ENCODE measurements at places on chromosomes 7 and 10.

DNA sequence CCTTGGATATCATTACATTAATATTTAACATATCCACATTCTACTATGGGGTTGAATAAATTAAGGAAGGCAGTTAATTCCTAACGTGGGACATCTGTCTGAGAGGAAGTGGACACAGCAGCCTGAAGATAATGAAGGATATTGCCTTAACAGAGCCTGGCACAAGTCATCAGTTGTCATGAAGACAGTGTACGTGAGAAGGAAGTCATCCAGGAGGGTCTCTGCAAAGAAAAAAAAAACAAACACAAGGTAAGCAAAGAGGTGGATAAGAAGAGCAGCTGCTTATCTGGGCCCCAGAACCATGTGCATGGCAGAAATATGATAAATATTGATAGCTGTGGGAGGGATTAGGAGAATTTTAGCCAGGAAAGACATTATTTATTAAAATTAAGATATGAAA is 190.0 kb downstream of the RAPGEF5 start:
- no peak for DNase-seq

DNA sequence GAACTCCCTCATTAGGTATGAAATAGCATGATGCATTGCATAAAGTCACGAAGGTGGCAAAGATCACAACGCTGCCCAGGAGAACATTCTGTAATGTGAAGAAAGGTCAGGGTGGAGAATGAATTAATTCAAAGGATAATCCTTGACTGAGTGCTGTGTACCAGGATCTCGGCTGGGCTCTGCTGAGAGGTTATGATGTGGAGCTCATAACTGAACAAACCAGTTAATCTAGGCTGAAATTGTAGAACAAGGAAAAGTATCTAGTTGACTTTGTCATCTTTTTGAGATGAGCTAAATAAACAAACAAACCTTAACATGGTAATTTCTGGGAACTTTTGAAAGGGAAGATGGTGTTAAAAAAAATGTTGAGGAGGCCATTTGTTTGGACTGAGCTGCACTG is 6.1 kb downstream of the MSMB start:
- DNase-seq: no peak

- DNase-seq: no peak
Observed at GRCh38 chr10:118856106-118856505, 101.3 kb upstream of the CACUL1 start.

GRCh38 chr7:44087911-44088838 is 5.8 kb upstream of the POLM start:
- DNase-seq: peak; percentile 67

DNA sequence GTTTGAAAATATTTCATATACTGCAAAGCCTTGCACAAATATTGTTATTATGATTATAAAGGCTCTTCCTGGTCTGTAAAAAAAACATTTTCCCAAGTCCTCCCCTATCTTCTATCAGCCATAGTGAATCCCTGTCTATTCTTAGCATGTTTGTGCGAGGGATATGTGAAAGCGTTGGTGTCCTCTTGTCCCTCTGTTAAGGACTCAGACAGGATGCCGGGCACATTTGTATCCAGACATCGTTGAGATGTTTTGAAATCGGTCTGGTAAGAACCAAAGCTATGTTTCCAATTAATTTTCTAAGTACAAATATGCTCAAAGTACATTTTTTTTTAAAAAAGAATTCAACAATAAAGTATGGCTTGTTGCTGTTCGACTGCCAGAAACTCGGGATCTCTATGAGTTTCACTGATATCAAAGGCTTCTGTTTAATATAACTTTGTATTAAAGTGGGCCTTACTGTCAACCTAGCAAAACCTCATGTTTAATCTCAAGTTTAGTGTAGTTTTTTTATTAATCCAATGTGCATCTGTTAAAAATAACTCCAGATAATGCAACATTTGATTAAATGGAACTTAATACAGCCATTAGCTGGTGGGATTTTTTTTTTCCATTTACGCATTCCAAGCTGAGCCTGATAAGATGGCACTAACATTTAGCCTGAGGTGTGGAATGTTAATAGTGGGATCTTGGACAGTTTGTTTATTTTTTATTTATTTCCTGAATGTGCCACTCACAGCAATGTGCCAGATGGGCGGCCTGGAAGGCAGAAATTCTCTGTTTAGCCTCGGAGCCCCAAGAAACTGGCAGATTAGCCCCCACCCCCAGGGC is 754.3 kb downstream of the LRMDA start:
- DNase-seq: no peak

DNA sequence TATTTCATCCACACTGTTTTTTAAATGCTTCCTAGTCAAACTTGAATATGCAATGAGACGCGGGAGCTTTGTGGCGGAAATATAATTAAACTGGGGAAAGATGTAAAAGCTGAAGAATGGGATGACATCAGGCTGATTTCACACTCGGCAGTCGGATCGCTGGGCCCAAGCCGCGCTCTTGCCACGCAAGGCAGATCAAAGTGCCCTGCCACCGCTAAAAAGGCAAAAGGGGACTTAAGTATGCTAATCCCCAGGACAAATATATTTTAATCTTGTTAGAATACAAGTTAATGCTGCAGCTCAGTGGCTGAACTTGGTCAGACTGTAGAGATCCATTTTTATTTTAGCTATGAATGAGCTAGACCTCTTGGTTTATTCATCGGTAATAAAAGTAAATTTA is 13.8 kb downstream of the EN2 start:
- DNase-seq: no peak

- no peak for DNase-seq
Observed at GRCh38 chr10:24249829-24250415, 41.0 kb downstream of the KIAA1217 start.

- no peak for DNase-seq
Observed at GRCh38 chr10:111323389-111323966, 246.6 kb downstream of the ADRA2A start.

DNA sequence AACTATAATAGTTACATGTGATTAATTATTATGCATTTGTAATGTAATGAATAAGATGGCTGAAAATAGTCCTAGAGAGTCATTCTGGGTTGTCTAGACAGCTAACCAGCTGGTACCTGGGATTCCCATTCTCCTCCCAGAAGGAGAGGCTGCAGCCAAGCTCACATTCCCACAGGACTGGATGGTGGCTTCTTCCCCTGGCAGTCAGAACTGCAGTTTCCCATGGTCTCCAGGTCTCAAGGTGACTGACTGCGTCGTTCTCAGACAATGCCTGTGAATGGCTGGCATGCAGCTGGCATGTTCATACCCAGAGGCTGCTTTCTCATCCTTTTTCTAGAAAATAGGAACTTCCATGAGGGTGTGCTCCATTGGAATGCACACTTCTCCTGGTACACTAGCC is 21.3 kb downstream of the TAS2R16 start:
- DNase-seq: no peak

GRCh38 chr7:47882635-47883034 is 65.6 kb downstream of the PKD1L1 start:
- no peak for DNase-seq

DNA sequence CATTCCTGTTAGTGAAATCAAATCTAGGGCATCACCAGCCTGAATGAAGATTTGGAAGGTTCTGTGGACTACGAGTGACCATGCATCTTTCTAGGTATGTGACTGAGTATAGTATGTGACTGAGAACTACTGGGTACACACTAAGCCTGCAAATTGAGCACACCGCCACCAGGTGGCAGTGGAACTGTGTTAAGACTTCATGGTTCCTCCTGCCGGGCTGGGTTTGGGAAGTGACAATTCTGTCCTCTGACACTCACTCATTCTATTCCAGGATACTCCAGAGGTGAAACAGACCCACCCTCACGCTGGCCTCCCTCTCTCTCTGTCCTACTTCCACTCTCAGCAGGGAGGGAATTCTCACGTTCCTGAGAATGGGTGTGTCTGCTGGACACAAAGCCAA is 84.0 kb upstream of the TMEM248 start:
- DNase-seq: no peak

DNA sequence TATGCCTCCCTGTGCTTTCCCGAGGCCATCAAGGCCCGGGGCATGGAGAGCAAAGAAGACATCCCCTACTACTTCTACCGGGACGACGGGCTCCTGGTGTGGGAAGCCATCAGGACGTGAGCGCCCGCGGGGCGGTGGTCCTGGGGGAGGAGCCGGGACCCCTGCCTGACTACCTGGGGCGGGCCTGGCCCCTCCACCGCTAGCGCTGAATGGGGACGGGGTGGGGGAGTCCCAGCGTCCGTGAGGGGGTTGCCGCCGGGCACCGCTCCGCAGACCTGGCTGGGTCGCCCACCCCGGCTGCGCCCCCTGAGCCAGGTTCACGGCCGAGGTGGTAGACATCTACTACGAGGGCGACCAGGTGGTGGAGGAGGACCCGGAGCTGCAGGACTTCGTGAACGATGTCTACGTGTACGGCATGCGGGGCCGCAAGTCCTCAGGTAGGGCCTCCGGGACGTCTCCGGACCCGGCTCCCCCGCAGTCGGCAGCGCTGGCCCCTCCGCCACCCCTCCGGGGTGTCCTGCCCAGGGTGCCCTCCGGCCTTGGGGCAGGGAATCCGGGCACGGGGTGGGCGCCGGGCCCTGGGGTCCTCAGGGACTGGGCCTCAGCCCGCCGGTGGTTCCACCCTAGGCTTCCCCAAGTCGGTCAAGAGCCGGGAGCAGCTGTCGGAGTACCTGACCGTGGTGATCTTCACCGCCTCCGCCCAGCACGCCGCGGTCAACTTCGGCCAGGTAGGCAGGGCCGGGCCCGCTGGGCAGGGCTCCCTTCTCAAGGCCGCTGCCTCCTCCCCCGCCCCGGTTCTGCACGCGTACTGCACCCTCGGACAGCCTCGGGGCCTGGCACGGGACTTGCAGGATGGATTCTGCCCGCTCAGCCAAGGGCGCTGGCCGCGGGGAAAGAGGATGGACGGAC is 69.3 kb downstream of the ALOX5 start:
- no peak for DNase-seq

- DNase-seq: no peak
Observed at GRCh38 chr7:351681-352480, 61.9 kb downstream of the FOXL3 start.

DNA sequence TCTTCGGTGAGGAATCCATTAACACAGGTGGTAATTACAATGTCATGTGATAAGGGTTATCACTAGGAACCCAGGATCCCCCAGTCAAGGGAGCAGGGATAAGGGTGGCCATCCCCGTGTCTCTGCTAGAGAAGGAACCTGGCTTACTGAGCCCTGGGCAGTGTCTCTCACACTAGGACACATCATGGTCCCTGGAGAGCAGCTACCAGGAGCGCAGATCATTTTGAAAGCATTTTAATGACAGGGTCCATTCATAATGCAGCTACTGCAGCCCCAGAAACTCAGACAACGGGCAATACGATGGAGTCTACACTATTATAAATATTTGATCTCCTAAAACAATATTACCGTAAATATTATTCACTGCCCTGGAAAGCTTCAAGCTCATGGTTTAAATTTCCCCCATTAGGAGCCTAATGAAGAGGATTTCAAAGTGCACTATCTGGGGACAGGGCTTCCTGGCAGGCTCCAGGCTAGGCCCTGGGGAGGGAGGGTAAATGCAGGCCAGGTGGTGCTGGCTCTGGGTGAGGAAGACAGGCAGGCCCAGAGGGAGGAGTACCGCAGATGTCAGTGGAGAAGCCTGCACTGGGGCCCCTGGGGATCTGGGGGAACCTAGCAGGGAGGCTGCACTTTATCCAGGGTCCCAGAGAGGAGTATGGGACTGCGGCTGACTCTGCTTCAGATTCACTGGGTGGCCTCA is 52.6 kb upstream of the LOXL4 start:
- DNase-seq: no peak

DNA sequence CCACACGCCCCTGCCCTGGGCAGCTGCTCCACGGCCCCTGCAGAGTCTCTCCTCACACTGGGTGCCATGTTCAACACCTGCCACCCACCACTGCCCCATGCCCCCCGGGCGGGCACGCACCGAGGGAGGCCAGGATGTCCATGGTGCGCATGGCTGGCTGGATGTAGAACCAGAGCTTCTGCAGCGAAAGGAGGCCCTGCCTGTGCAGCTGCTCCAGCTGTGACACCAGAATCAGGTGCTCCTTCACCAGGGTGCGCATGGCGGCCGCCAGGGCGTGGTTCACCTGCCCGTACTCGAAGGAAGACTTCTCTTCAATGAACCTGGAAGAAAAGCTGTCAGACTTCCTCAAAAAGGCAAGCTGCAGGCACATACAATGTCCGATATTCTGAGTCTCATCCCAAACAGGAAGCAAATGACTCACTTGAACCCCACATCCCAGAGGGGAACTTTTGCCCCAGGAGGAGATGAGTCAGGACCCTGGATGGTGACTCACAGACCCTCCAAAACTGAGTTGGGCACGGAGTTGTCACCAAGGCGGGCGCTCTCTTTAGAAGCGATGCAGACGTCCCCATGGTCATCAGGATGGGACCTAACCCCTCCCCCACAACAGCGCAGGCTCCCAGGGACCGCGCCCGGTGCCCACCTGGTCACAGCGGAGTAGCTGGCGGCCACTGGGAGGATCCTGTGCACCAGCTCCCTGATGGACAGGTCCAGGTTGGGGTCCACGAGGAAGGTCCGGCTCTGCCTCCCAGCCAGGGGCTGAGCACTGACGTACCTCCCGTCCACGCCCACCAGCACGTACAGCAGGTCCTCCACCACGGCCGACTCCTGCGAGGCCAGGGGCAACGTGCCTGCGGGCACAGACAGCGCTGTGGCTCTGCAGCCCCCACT is 15.5 kb downstream of the TUBGCP2 start:
- DNase-seq: no peak

DNA sequence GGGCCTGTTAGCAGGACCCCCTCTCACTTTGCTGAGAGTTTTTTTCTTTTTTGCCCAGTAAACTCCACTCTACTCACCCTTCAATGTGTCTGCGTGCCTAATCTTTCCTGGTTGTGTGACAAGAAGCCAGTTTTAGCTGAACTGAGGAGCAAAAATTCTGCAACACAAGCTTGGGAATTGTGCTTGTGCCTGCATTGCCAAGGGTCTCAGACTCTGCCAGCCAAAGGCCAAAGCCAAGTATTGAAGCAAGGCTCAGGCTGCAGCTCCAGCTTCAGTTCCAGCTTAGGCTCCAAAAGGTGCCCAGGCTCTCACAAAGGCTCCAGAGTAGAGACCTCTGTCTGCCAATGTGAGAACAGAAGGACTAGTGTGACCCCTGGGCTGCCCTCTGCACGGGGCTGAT is 4.2 kb upstream of the CPA2 start:
- no peak for DNase-seq

- DNase-seq: no peak
Observed at GRCh38 chr7:18536486-18536885, 40.9 kb downstream of the HDAC9 start.

- no peak for DNase-seq
Observed at GRCh38 chr10:130481936-130482335, 345.7 kb downstream of the GLRX3 start.

DNA sequence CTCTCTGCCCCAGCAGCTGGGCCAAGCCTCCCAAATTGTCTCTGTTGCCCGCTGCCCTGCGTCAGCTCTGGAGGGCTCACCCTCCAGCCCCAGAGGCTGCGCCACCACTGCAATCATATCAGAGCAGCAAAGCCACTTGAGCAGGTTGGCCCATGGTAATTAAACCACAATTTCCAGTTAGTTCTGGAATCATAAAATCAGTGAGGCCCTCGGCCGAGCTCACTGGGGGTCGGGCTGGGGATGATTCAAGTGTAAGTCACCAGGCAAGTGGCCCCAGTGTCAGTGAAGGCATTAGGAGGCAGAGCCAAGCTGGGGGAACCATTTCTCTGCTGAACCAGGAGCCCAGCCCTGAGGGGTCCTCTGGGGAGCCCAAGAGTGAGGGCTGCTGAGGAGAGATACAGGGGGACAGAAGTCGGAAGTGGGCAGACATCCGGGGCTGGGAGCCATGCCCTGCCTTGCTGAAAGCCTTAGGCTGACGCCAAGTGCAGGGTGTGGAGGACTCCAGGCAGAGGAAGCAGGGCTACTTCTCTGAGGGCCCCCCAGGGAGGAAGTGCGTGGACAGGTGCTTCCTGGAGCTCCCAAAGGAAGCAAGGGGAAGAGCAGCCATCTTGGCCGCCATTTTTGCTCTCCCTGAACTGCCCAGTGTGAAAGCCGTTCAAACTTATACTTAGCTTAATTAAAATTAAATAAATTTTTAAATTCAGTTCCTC is 29.5 kb upstream of the SLC29A3 start:
- DNase-seq: no peak
